ENCODE measurements at places on chromosomes 3 and 15. TPM values are rescaled to one million over a fixed set of nuclear protein-coding genes. Genes with fewer than 3 reads are reported as not detected.

Gene NR2E3
- not detected for total RNA-seq

GRCh38 chr3:177199206-177199760 lies 2.0 kb upstream of the TBL1XR1 start:
- H3K27me3 ChIP-seq: no peaks in the 10 kb centered on the region
- peak overlapping the region; percentile 80 for H3K27ac ChIP-seq
- H3K36me3 ChIP-seq: peaks cover 7% of the 10 kb centered on the region
- H3K4me1 ChIP-seq: peaks cover 38% of the 10 kb centered on the region
- no peak for DNase-seq

DNA sequence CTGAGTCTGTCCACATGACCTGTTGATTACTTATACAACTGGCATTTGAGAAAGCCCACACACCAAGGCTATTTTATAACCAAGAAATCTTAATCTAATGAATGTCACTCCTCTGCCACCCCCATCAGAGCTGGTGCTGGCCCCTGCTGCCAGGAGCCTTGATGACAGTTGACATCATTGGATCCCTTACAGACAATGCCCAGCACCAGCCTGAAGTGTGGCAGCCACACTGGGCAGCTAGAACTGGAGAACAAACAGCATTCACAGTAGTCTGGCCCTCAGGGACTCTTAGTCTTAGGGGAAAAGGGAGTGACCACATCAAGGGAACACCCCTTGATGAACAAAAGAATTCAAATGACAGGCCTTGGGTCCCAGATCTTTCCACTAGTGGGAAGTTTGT lies 840.6 kb downstream of the EPHA3 start:
- H3K27ac ChIP-seq: no peak overlapping the region
- no peaks in the 10 kb centered on the region for H3K4me1 ChIP-seq
- H3K36me3 ChIP-seq: no peaks in the 10 kb centered on the region
- no peak overlapping the region for H3K4me3 ChIP-seq
- H3K27me3 ChIP-seq: no peaks in the 10 kb centered on the region

DNA sequence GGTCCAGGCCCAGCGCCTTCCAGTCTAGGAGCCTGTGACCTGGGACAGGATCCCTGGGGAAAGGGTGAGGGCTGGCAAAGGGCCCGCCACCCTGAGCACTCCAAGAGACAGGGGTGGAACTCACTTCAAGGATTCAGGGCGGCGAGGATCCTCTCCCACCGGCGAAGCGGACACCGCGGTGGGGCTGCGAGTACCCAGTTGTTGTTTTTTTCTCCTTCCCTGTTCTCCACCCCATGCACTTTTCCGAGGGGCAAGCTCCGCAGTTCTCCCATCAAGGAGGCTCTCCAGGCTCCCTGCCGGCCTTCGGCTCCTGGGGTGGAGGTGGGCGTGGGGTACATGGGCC lies 387 bp upstream of the PAQR5 start:
- no peaks in the 10 kb centered on the region for H3K36me3 ChIP-seq
- no peaks in the 10 kb centered on the region for H3K27me3 ChIP-seq
- no peak for DNase-seq
- peaks cover 46% of the 10 kb centered on the region for H3K4me1 ChIP-seq
- H3K4me3 ChIP-seq: peak overlapping the region; percentile 76

Gene MIX23
- total RNA-seq: 29.3 TPM

DNA sequence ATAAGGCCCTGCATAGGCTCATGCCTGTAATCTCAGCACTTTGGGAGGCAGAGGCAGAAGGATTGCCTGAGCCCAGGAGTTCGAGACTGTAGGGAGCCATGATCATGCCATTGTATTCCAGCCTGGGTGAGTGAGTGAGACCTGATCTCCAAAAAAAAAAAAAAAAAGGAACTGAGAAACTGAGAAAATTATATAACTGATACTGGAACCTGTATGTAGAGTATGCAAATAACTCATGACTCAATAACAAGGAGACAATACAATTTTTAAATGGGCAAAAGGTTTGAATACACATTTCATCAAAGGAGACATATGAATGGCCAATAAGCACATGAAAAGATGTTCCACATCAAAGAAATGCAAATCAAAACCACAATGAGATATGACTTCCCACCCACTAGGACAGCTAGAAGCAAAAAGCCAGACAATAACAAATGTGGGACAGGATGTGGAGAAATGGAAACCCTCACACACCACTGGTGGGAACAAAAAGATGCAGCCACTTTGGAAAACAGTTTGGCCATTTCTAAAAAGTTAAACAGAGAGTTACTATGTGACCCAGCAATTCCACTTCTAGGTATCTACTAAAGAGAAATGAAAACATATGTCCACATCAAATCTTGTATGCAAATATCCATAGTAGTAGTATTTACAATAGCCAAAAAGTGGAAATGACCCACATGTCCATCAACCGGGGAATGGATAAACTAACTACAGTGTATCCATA lies 70.7 kb downstream of the IQSEC1 start:
- H3K27ac ChIP-seq: no peak overlapping the region
- H3K36me3 ChIP-seq: no peaks in the 10 kb centered on the region
- no peak for DNase-seq
- H3K4me1 ChIP-seq: no peaks in the 10 kb centered on the region

Gene COL8A1
- total RNA-seq: 42.2 TPM

- H3K27me3 ChIP-seq: peaks cover 6% of the 10 kb centered on the region
- no peak overlapping the region for H3K27ac ChIP-seq
- no peak overlapping the region for H3K4me3 ChIP-seq
- H3K36me3 ChIP-seq: no peaks in the 10 kb centered on the region
- no peak for DNase-seq
- no peaks in the 10 kb centered on the region for H3K4me1 ChIP-seq
Observed at GRCh38 chr3:53555068-53555588, 60.7 kb downstream of the CACNA1D start.

GRCh38 chr15:43361313-43361903 lies 9.4 kb downstream of the ZSCAN29 start:
- no peak for DNase-seq
- H3K27me3 ChIP-seq: no peaks in the 10 kb centered on the region
- no peak overlapping the region for H3K27ac ChIP-seq
- no peak overlapping the region for H3K4me3 ChIP-seq
- H3K4me1 ChIP-seq: no peaks in the 10 kb centered on the region

GRCh38 chr15:50134524-50135024 lies 15.5 kb upstream of the ATP8B4 start:
- no peak overlapping the region for H3K4me3 ChIP-seq
- no peaks in the 10 kb centered on the region for H3K36me3 ChIP-seq
- no peaks in the 10 kb centered on the region for H3K27me3 ChIP-seq
- peak; percentile 53 for DNase-seq

GRCh38 chr15:49225572-49226281 lies 55.7 kb downstream of the GALK2 start:
- H3K27me3 ChIP-seq: no peaks in the 10 kb centered on the region
- H3K27ac ChIP-seq: no peak overlapping the region
- H3K4me3 ChIP-seq: no peak overlapping the region
- DNase-seq: peak; percentile 52

DNA sequence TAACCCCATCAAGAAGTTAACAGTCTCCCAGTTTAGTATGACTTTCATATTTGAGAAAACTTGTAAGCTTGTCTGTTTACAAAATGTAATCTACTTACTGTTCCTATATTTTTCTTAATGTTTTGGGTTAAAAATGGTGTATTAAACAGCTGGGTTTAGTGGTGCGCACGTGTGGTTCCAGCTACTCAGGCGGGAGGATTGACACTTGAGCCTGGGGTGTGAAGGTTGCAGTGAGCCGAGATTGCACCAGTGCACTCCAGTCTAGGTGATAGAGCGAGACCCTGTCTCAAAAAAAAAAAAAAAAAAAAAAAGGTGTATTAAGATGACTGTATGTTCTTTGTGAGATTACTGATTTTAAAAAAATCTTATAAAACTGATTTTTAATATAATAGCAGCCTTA lies 69.3 kb downstream of the BBX start:
- DNase-seq: no peak
- no peaks in the 10 kb centered on the region for H3K4me1 ChIP-seq
- no peaks in the 10 kb centered on the region for H3K27me3 ChIP-seq
- no peak overlapping the region for H3K27ac ChIP-seq
- no peaks in the 10 kb centered on the region for H3K36me3 ChIP-seq
- H3K4me3 ChIP-seq: no peak overlapping the region

Gene RARB
- 11.7 TPM for total RNA-seq

- no peaks in the 10 kb centered on the region for H3K36me3 ChIP-seq
- no peak overlapping the region for H3K4me3 ChIP-seq
Observed at GRCh38 chr3:64642327-64643151, 45.3 kb downstream of the ADAMTS9 start.

Gene SPINT1
- not detected for total RNA-seq

- H3K36me3 ChIP-seq: no peaks in the 10 kb centered on the region
- H3K27ac ChIP-seq: no peak overlapping the region
- no peak for DNase-seq
- peaks cover 7% of the 10 kb centered on the region for H3K4me1 ChIP-seq
- H3K27me3 ChIP-seq: no peaks in the 10 kb centered on the region
Observed at GRCh38 chr3:52393959-52394670, 50.8 kb downstream of the SEMA3G start.

- no peak overlapping the region for H3K27ac ChIP-seq
- peaks cover 10% of the 10 kb centered on the region for H3K4me1 ChIP-seq
- no peaks in the 10 kb centered on the region for H3K36me3 ChIP-seq
- no peak for DNase-seq
- H3K27me3 ChIP-seq: no peaks in the 10 kb centered on the region
Observed at GRCh38 chr15:64279131-64279530, 76.8 kb downstream of the CSNK1G1 start.

Gene ZIC1
- total RNA-seq: 10.9 TPM

- no peaks in the 10 kb centered on the region for H3K27me3 ChIP-seq
- no peak overlapping the region for H3K27ac ChIP-seq
Observed at GRCh38 chr15:40739854-40740253, 15.2 kb downstream of the RMDN3 start.

Gene UROC1
- total RNA-seq: not detected

- no peaks in the 10 kb centered on the region for H3K27me3 ChIP-seq
- DNase-seq: no peak
- H3K4me3 ChIP-seq: no peak overlapping the region
- H3K36me3 ChIP-seq: no peaks in the 10 kb centered on the region
- no peak overlapping the region for H3K27ac ChIP-seq
- H3K4me1 ChIP-seq: no peaks in the 10 kb centered on the region
Observed at GRCh38 chr3:135133905-135134683, 339.0 kb downstream of the EPHB1 start.

- no peaks in the 10 kb centered on the region for H3K4me1 ChIP-seq
- no peak for DNase-seq
- H3K36me3 ChIP-seq: no peaks in the 10 kb centered on the region
Observed at GRCh38 chr3:22360164-22360563, 609.2 kb upstream of the ZNF385D start.

DNA sequence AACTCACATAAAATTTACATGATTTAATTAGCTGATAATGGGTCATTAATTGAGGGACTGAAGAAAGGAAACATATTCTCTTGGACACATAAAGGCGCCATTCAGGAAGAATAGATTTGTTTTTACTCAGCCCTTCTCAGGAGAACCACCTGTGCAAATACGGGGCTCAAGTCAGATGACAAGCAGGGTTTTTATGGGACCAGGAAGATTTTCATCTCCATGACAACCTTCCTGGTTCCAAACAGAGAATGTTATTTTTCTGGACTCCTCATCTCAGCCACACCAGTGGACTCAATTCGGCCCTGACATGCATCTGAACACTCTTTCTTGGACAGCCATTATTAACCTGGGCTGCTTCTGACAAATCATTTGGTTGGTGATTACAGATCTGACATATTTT lies 120.5 kb downstream of the PDZRN3 start:
- no peaks in the 10 kb centered on the region for H3K27me3 ChIP-seq
- H3K36me3 ChIP-seq: no peaks in the 10 kb centered on the region
- DNase-seq: no peak
- peaks cover 10% of the 10 kb centered on the region for H3K4me1 ChIP-seq

Gene ZWILCH
- 51.9 TPM for total RNA-seq

DNA sequence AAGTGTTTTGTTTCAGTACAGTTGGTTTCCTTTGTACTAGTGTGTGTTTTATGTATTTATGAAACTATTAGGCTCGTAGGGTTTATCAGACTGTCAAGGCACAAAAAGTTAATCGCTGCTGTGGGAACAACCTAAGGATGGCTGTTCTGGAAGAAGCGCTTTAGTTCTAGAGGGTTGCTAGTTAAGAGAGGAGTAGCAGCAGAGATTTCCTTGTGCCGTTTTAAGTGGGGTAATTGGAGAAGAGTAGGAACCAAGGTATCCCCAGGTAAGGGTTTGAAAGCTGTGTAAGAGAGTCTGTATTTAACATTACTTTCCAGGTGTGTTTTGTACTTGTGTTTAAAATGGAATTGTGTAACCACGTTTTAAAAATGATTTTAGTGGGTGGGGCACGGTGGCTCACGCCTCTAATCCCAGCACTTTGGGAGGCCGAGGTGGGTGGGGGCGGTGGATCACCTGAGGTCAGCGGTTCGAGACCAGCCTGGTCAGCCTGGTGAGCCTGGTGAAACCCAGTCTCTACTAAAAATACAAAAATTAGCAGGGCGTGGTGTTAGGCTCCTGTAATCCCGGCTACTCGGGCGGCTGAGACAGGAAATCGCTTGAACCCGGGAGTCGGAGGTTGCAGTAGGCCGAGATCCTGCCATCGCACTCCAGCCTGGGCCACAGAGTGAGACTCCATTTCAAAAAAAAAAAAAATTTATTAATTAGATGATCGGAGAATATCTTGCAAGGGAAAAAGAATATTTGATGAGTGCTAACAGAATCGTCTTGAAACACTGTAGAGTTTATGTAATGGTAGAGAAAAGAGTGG lies 2.6 kb downstream of the MORF4L1 start:
- H3K4me1 ChIP-seq: peaks cover 29% of the 10 kb centered on the region
- H3K27me3 ChIP-seq: no peaks in the 10 kb centered on the region
- H3K4me3 ChIP-seq: peak overlapping the region; percentile 98
- DNase-seq: no peak
- H3K36me3 ChIP-seq: peaks cover 41% of the 10 kb centered on the region

DNA sequence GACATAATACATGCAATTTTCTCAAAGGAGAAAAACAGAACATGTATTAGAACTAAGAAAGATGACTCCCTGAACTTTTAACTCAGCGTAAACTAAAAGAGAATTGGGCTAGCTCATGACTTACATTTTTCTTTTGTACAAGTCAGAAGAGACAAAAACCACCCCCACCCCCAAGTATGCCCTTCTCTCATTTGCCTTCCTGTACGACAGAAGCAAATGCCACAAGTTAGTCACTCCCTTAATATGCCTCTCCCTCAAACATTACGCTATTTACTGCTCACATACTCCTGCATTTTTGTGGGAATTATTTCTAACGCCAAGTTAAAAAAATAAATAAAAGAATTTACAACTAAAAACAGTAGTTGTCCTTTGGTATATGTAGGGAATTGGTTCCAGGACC lies 22.0 kb downstream of the CPEB1 start:
- H3K27me3 ChIP-seq: no peaks in the 10 kb centered on the region
- H3K36me3 ChIP-seq: no peaks in the 10 kb centered on the region
- H3K4me3 ChIP-seq: no peak overlapping the region
- H3K4me1 ChIP-seq: no peaks in the 10 kb centered on the region

DNA sequence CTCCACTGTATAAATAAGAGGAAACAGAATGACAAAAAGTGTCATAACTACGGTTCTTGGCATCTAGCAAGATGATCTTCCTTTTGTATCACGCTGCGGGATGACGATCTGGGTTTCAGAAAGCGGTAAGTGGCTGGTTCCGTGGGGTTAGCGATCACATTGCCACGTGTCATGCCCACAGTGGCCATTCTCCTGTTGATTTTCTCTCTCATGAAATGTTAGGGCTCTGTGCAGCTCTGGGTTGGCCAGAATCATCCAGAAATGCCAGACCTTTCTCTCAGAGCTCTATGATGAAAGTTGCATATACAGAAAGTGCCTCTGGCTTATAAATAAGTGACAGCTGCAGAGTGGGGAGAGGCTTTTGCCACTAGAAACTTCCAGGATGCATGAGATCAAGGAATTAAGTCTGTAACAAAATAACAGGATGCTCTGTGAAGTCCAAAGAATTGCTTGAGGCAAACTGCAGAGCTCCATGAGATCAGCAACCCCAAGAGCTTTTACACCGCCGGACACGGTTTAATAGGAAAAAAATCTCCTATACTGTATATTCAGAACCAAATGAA lies 71.6 kb downstream of the ABTB1 start:
- H3K4me1 ChIP-seq: peaks cover 74% of the 10 kb centered on the region
- no peak overlapping the region for H3K27ac ChIP-seq
- no peak overlapping the region for H3K4me3 ChIP-seq
- H3K27me3 ChIP-seq: no peaks in the 10 kb centered on the region
